ENCODE measurements at places on chromosomes 12 and 14.

DNA sequence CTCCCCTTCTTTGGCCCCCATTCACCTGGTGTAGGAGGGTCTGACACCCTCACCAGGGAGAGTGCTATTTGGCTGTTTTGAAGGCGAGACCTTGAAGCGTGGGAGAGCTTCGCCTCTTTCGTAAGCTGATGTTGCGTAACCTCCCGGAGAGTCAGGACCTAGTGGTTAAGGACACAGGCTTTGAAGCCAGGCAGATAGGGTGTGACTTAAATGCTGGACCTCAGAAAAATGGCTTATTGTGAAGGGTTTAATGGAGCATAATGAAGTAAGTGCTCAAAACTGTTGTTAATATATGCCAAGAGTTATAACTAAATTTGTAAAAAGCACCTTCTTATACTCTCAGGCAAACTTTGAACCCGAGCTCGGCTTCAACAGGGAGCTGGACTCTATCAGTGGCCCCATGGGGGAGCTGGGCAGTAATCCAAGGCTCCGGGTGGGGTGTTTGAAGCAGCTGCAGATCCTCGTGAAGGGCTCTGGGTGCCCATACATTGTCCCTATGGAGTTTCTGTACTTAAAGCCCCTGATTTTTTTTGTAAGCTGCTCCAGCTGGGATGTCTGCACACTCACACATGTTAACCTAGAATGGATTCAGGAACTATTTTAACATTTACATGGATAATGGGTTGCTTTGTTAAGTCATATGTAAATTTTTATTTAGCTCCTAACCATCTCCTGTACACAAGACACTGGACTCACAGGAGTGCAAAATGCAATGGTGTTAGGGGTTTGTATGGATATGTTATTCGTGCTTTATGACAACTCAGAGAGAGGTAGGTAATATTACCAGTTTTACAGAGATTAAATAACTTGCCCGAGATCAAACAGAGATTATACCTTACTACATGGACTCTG lies 26.0 kb downstream of the PPFIBP1 start:
- DNase-seq = no peak

DNA sequence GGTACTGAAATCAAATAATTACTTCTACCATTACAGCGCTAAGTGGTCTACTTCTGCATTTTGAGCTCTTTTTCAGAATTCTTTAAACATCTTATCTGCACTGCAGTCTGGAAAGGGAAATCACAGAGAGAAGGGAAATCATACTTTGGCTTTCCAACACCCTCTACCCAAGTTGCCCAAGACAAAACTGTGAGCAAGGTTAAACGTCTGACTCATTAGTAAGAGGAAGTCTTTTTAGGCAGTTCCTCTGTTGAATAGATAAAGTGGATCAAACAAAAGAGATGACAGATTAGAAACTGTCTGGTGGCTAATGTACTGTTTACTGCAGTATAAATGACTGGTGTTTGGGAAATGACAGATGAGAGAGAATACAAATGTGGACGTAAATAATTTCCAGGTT lies 858.1 kb downstream of the NRXN3 start:
- DNase-seq = no peak

GRCh38 chr12:72865921-72866320 lies 593.8 kb downstream of the TRHDE start:
- no peak for DNase-seq

DNA sequence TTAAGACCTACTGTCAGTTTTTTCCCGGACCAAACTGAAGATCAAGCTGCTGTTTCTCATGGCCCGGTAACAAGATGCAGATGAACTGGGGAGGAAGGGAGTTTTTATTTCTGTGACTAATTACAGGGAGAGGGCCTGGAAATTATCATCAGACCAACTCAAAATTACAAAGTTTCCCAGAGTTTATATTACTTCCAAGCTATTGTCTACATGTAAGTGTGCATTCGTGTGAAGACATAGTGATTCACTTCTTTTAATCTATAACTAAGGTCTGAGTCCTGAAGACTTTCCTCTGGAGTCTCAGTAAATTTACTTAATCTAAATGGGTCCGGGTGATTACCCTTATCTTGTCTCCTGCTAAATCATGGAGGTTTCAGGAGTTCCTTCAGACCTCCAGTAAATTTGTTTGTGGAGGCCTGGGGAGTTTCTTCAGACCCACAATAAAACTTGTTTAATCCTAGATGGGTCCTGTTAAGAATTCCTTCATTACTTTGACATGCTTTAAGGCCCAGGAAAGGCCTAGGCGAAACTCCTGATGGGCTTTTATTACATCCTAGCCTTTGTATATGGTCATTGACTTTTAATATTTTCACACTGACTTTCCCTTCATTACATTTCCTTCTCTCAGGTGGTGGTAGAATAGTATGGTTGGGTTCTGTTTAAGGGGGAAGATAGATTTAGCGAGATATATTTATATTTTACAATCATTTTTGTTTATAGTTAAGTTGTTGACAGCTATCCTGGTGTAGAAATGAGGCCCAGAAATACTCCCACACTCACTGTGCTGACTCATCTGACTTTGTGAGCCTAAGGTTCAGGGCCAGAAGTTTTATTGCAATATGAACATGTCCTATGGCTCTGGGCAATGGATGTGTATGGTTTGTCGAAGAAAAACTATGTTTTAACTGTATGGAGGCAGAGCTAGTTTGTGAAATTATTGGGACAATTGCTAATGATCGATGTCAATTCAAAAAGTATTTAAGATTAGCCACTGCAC lies 627.0 kb upstream of the FBXO33 start:
- DNase-seq = no peak

DNA sequence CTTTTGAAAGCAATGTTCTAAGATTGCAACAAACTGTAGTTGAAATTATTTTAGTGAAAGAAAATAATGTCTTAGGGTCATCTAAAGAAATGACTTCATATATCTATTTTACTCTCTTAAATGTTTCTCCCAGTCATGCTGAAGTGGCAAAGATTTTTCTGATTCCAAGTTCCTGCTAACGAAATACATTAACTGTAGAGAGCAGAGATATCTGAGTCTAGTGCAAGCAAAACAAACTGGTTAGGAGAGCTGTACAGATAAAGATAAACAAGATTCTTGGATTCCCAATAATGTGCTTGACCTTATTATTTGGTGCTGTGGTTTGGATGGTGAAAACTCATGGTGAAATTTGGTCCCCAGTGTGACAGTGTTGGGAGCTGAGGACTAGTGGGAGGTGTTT lies 199.9 kb upstream of the PWP1 start:
- DNase-seq = no peak

GRCh38 chr12:958588-959123 lies 9.2 kb upstream of the RAD52 start:
- no peak for DNase-seq

- DNase-seq = peak; percentile 23
Measured at GRCh38 chr14:65302571-65303189, 109.8 kb upstream of the FUT8 start.

DNA sequence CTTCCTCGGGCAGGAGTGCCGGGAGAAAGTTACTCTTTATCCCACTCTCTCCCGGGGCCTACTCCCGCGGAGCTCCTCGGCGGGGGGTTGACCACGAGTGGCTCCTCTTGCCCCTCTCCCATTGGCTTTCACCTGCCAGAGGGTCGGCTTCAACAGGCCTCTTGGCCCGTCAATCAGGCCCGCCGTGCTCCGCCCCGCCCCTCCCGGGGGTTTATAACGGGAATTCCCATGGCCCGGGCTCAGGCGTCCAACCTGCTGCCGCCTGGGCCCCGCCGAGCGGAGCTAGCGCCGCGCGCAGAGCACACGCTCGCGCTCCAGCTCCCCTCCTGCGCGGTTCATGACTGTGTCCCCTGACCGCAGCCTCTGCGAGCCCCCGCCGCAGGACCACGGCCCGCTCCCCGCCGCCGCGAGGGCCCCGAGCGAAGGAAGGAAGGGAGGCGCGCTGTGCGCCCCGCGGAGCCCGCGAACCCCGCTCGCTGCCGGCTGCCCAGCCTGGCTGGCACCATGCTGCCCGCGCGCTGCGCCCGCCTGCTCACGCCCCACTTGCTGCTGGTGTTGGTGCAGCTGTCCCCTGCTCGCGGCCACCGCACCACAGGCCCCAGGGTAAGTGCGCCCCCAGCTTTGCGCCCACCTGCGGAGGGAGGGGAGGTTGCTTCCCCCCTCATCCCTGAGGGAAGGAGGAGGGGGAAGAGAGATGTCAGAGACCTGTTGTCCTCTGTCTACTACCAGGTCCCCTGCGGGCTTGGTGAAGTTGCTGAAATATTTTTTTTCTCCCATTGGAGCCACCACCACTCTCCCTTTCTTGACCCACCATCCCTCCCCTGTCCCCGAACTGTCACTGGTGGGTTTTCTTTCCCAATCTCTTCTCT lies at the start of gene SMOC1:
SMOC1 (plus strand) TSS at position 242 of the 869 bp plus-strand sequence; CDS start at position 505, 263 bp downstream.
- no peak for DNase-seq

DNA sequence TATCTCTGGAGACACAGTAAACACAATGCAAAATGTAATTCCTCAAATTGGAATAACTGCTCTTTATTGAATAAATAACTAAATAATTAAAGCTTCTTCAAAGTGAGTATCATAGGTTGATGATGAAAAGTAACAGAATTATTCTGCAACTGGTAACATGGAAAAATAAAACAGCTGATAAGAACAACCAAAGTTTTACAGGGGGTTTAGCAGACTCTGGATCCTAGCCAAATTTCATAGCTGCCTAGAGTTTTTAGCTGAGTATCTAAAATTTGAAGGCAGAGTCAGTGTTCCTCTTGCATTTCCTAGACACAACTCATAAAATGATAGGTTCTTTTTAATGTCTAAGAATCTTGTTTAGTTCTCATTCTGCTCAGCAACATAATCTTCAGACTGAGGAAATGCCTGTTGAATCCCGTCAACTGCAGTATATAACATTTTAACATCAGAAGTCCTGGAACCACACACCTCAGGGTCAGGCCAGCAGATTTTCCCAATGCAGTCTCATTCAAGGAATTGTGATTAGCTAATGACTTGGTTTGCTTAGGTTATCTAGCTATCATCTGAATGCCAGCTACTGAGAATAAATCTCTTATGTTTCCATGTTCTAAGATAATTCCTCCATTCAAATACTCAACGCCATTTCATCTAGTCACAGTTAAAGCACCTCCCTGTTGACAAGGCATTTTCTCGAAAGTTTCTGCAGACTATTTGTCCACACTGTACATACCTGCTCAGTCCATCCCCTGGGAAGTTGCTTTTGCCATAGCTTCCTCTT lies 411.6 kb downstream of the BCAT1 start:
- no peak for DNase-seq

DNA sequence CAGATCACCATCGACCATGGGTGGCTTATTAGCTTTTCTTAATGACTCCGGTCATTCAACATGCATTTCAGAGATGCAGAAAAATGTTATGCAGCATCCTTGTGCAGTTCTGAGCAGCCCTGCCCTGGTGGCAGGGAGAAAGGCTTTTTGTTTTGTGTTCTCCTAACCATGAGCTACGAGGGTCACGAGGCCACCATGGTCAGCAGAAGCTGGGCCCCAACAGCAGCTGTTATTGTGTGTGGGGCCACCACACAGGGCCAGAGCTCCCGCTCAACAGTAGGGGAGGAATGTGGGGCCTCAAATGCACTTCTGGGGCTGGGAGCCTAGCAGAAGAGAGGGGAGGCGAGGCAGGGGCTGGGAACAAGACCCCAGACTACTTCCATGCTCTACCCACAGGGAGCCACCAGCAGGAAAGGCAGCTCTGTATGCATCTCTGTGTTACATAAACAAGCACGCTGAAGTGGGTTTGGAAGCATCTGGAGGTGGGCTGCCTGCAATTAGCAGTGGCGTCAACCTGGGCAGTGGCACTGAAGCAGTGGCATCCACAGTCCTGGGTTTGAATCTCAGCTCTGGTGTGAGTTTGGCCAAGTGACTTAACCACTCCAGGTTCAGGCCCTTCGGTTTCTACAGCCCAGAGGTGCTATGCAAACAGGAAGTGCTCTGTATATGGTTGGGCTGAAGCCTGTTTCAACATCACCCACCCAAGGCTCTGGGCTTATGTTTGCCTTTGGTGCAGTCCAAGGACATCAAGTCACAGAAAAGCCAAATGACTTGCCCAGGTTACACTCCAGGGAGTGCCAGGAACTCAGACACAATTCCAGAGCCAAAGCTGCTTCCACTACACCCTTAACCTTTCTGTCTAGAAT lies 16.3 kb downstream of the GLTP start:
- DNase-seq = no peak

- DNase-seq = no peak
Measured at GRCh38 chr12:92337128-92337527, 191.5 kb upstream of the BTG1 start.

GRCh38 chr14:80754696-80755095 lies 186.8 kb downstream of the CEP128 start:
- DNase-seq = no peak

DNA sequence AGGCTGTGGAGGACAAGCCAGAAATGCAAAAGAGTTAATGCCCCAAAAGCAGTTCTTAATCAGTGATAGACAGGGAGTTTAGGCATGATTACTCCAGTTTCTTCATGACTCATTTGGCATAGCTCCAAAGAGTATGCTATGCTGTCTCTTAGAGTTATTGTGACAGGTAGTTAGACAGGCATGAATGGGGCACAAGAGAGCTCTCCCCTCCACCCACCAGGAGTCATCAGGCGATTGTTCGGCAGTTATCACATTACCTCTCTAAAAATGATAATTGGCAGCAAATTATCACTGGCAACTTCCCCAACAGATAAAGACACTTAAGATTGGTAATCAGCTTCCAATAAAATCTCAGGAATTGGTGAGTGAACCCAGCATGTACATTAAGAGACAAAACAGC lies 320.1 kb downstream of the DAD1 start:
- peak; percentile 24 for DNase-seq

DNA sequence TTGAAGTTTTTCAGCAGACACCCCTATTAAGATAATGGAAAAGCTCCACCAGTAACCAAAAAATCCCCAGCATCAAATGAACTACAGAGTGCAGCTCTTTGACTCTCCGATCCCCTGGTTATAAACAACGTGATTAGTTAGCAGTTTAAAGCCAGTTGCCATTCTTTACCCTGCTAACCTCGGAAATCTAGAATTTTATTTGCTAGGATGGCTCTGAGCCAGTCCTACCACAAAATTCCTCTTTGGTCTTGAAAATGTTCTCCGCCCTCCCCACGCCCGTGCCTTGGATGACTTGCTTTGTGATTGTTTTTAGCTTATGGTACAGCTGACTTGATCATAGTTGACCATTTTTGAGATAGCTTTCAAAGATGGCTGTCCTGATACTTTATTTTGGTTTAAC lies 1.2 kb downstream of the KLHDC2 start:
- no peak for DNase-seq

DNA sequence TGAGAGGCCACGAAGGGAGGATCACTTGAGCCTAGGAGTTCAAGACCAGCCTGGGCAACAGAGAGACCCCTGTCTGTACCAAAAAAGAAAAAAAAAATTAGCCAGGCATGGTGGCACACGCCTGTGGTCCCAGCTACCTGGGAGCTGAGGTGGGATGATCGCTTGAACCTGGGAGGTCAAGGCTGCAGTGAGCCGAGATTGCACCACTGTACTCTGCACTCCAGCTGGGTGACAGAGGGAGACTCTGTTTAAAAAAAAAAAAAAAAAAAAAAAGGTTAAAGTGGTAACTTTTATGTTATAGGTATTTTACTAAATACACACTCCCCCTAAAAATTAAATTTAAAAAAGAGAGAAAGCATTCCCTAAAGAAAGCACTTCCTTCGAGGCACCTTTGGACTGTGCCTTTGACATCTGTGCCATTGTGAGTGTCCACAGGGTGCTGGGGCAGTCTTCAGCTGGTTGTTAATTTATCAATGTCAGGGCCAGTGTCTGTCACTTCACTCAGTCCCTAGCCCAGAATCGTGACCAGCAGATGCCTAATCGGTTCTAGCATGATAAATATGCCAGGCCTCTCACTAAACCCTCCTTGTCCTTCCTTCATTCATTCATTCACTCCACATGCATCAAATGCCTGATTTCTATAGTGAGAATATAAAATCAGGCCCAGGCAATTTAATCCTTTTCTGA lies 63.1 kb downstream of the B4GALNT3 start:
- DNase-seq = no peak

All from naive thymus-derived CD8-positive, alpha-beta T cell (primary cell).